ENCODE measurements at places on chromosomes 1 and 21.
A peak's percentile ranks its signal among the peaks of the same experiment; 100 is the strongest.

DNA sequence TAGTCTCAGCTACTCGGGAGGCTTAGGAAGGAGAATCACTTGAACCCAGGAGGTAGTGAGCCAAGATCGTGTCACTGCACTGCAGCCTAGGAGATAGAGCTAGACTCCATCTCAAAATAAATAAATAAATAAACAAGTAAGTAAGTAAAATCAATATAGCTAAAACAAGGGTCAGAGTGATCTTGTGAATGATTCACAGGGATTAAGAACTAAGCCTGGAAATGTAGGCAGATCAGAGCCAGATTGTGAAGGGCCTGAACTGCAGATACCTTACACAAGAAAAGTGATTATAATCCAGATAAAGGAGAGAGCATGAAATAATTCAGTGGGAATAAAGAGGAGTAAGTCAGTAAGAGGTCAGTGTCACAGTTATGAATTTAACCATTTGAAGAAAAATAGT is 41.5 kb downstream of the COP1 start:
- no peak for DNase-seq

DNA sequence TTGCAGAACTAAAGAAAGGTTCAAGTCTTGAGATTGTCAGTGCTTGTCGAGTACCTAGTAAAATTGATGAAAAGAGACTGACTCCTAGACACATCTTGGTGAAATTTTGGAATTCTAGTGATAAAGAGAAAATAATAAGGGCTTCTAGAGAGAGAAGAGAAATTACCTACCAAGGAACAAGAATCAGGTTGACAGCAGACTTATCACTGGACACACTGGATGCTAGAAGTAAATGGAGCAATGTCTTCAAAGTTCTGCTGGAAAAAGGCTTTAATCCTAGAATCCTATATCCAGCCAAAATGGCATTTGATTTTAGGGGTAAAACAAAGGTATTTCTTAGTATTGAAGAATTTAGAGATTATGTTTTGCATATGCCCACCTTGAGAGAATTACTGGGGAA is 16.3 kb downstream of the L1TD1 start:
- DNase-seq: no peak

GRCh38 chr1:17350928-17351446 is 21.0 kb upstream of the PADI6 start:
- no peak for DNase-seq

DNA sequence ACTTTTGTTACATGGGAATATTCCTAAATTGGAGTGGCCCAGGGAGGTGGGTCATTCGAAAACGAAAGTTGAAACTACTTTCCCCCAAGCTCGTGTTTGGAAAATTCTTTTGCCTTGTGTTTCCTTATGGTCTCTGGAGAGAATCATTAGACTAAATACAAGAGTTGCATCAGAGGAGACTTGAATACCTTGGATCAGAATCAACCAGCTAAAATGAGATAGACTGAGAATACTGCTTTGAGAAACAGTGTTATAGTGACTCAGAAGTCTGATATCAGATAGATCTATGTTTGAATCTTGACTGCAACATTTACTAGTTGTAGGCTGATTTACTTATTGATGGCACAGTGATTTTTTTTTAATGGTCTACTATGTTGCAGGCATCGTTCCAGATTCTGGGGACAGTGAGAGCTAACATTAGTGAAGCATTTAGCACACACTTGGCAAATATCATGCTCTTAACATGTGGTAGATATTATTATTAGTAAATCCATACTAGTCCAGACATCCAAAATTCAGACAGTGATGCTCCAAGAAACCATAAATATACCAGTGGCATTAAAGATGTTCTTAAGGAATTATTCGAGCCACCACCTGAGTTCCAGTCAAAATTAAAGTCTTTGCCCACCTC is 12.9 kb upstream of the ACTN2 start:
- DNase-seq: no peak

DNA sequence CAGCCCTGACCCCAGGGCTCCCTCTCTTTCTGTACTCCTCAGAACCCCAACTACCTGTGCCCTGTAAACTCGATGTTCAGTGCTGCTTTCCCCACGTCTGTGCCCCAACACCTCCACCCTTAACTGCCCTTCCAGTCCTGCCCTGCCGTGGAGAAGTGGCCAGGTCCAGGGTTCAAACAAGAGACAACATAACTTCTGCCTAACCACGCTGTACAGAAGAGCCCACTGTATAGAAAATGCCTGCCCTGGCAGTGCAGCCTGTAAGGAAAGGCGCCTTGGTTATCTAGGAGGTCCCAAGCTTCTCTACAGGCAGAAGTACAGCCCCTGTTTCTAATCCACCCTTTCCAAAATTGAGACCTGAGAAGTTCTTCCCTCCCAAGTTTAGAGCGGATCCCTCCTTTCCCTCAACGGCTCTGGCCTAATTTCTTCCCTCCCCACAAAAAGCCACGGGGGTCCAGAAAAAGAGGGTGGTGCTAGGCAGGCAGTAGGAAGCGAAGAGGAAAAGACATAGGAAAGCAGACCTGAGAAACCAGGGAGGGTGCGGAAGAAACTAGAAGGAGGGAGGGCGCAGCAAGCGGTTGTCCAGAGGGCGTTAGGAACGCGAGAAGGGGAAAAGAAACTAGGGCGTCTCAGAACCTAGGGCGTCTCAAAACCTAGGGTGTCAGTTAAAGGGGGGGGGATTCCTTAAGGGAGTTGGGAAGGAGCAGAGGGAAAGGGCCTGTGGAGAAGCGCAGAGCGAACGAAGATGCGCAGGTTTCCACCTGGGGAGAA is 3.2 kb downstream of the DMRTA2 start:
- no peak for DNase-seq

DNA sequence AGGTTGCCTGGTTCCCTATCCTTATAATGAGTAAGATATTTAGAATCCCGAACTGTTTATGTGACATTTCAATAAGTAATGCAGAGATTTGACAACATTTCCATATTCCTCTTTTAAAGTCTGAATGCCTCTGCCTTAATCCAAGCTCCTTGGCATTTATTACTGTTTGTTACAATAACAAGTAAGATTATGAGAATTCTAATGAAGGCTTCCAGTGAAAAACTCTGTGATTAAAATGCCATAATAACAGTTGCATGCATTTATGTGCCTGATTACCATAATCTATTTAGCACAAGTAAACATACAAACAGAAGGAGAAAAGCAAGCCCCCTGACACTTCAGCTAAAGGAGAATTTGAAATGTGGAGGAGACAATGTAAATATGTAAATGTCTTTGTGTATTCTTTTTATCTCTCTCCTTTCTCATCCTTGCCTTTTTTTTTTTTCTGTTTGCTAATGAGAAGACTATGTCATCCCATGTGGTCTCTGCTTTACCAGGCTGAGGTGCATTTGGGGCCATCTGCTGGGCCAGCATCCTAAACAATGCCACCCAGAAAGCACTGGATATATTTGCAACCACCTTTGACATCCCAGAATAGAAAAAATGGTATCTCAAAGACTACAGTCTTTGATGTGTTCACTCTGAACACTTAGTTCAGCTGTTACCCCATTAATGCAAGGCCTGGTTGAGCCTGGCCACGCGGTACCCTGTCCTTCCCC is 17.2 kb upstream of the OLIG2 start:
- DNase-seq: peak; percentile 44

- no peak for DNase-seq
Observed at GRCh38 chr1:29784276-29785136, 548.2 kb downstream of the PTPRU start.

DNA sequence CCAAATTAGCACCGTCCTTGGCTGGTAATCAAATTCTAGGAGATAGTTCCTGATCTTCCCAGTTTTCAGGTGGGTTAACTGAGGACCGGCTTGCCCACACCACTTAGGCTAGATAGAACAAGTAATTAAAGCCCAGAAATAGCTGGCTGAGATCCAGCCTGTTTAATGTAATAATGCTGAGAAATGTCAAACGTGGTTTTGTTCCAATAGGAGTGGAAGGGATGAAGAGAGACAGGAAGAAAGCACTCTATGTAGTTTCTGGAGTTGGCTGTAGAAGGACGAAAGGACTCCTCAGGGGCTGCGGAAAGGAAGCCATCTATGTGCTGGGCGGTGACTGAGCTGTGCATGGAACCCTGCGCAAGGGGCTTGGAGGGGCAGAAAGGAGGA is 18.6 kb downstream of the NAV1 start:
- no peak for DNase-seq

GRCh38 chr1:44721485-44722361 is 9.2 kb downstream of the RNU5D-1 start:
- peak; percentile 98 for DNase-seq

- DNase-seq: peak; percentile 59
Observed at GRCh38 chr21:38170283-38170682, 86.5 kb upstream of the KCNJ15 start.

DNA sequence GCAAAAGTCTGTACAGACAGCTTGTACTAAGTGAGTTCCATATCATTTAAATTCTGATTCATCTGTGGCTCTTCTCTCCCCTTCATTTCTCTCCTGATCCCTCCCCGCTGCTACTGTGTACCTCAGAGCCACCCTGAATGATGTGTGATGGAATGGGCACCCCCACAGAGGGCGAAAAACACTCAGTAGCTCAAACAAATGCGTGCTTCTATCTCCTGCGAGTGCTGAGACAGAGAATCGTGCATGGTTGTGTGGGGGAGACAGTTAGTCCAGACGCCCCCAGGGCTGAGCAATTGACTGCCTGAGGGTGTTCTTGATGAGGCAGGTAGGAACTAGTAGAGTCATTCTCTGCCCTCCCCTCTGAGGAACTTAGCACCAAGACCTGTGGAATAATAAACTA is 269.8 kb downstream of the ZNF648 start:
- DNase-seq: no peak
